ENCODE measurements at places on chromosomes 3 and 15. TPM values are rescaled to one million over a fixed set of nuclear protein-coding genes. Genes with fewer than 3 reads are reported as not detected.

GOLGA6L7 gene
- total RNA-seq, result not detected

TRIM71 gene
- total RNA-seq, result 0.02 TPM

IL20RB gene
- total RNA-seq, result 1.1 TPM

OIP5 gene
- 11.5 TPM for total RNA-seq

SRGAP3 gene
- 1.5 TPM for total RNA-seq

EPHB1 gene
- 0.98 TPM for total RNA-seq

PLA2G4E gene
- total RNA-seq, result not detected

HIGD2B gene
- total RNA-seq, result not detected

FETUB gene
- total RNA-seq, result not detected

TUSC7 gene
- total RNA-seq, result not detected

TIGIT gene
- total RNA-seq, result 23.5 TPM

GOLGA8J gene
- total RNA-seq, result not detected

KPNA1 gene
- 42.6 TPM for total RNA-seq

BTLA gene
- total RNA-seq, result 21.0 TPM

BSN gene
- 0.09 TPM for total RNA-seq

ANAPC13 gene
- 35.9 TPM for total RNA-seq

NR2F2 gene
- total RNA-seq, result not detected

CASR gene
- 0.05 TPM for total RNA-seq

SMCO1 gene
- not detected for total RNA-seq

KIF15 gene
- total RNA-seq, result 40.1 TPM

PATL2 gene
- total RNA-seq, result 11.2 TPM
